ENCODE measurements at places on chromosomes 5 and 9.

DNA sequence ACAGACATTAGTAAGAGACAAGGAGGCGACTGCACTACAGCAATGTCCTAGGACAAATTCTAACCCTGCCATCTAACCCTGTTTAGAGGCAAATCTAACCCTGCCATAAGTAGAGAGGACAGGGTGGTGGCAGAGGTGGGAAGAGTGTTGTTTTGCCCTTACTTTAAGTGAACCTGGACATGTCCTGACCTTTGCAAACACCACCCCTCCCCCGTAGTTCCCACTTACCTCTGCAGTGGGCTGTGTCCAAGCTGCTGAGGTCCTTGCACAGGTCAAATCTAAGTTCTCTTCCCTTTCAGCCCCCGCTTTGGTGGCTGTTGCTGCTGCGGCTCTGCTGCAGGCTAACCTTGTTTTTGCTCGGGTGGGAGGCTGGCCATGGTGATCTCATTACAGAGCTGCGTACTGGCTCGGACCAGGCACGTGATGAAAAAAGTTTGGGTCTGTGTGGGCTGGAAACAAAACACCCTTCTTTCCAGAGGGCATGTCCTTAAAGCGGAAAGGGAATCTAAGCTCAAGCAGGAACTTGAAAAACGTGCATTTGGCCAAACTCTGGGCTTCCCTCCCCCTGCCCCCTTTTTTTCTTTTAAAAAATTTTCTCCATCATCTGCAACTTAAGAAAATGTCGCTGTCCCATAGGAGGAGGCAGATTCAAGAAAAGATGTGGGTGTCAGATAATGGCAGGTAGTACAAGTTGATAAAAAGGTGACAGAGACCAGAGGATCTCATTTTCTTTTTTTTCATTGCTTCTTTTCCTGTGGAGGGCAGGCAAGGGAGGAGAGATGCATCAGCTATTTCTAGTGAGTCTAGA lies at the start of gene FAXDC2:
TSS of gene FAXDC2 (minus strand) at position 349 of the 808 bp plus-strand sequence. CDS start 12,425 bp downstream, outside the sequence.
- DNase-seq = peak; percentile 69

DNA sequence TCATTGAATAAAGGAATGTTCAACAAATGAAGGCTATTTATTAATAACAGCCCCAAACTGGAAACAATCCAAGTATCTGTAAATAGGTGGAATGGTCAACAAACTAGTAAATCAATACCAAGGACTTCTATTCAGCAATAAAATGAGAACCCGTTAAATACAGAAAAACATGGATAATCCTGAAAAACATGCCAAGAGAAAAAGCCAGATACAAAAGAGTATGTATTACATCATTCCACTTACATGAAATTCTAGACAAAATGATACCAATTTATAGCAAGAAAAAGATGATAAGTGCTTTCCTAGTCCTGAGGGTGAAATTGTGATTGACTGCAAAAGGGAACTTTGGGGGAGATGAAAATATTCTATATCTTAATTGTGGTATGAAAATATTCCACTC lies 3.1 kb downstream of the PJA2 start:
- no peak for DNase-seq

DNA sequence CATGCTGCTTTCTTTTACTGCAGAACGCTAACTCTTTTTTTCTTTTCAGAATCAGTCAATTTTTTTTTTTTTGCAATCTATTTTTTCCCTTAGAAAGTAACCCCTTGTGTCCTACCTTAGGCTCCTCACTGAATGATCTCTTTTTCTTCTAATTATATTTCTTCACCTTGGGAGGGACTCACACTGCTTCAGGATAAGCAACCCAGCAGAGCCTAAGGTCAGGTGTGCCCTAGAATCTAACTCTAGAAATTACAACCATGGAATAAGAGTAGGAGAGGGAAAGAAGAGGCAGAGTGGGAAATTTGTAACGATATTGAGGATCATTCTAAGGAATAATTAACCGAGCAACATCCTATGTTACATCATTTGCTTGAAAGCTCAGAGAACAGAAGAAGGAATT lies 564.0 kb upstream of the MEF2C start:
- DNase-seq = no peak

GRCh38 chr5:143055596-143056338 lies 285.6 kb downstream of the ARHGAP26 start:
- DNase-seq = no peak

GRCh38 chr5:72599519-72600370 lies 92.5 kb upstream of the ZNF366 start:
- no peak for DNase-seq

DNA sequence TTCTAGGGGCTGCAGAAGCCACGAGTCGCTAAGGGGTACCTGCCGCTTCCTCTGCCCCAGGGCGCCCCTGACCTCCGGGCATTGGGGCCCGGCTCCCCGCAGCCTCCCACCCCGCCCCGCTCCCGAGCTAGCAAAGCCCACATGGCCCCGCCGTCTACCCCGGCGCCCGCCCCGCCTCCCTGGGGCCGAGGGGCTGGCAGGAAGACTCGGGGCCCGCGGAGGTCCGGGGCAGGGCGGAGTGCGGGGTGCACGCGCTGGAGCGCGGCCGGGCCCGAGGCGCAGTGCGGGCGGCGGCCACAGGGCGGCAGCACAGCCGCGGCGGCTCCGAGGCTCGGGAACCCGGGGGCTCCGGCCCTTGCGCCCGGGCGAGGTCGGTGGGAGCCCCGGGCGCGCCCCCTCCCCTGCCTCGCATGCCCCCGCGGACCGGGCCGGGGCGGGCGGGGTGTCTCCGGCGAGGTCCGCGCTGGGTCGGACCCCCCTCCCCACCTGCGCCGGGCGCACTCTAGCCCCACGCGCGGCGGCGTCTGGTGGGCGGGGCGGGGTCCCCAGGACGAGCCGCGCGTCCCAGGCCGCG lies 6.7 kb downstream of the NRARP start:
- no peak for DNase-seq

- no peak for DNase-seq
These were observed 229.5 kb downstream of the ARL15 start for GRCh38 chr5:54080831-54081230.

- no peak for DNase-seq
These were observed 39.1 kb downstream of the CTNNA1 start for GRCh38 chr5:138792195-138792790.

GRCh38 chr5:127997201-127997704 lies 86.3 kb upstream of the SLC12A2 start:
- no peak for DNase-seq

GRCh38 chr5:178357121-178357521 lies 124.5 kb upstream of the PHYKPL start:
- peak; percentile 20 for DNase-seq

GRCh38 chr9:121675381-121675780 lies 23.9 kb downstream of the DAB2IP start:
- DNase-seq = no peak

GRCh38 chr9:15349892-15350761 lies 43.1 kb upstream of the TTC39B start:
- DNase-seq = no peak

GRCh38 chr5:80491296-80491695 lies 3.4 kb downstream of the FAM151B start:
- no peak for DNase-seq

- no peak for DNase-seq
These were observed 7.3 kb upstream of the PTGER4 start for GRCh38 chr5:40672425-40672824.

- no peak for DNase-seq
These were observed 30.7 kb upstream of the COL15A1 start for GRCh38 chr9:98913044-98913443.

DNA sequence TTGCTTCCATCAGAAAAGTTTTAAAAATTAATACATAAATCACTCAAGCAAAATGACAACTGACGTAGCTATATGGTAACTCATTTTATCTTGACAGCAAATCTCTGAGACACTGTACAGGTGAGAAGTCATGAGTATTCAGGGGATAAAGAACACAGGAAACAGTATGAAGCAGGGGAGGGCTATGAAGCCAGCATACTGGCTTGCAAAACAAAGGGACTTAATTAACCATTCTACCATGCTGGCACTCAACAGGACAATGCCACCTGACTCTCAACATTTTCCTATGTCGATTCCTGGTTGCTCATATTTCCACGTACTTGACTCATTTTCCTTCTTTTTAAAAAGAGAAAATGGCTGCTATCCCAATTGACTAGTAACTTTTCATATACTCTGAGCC lies 151.4 kb upstream of the RETREG1 start:
- DNase-seq = no peak

DNA sequence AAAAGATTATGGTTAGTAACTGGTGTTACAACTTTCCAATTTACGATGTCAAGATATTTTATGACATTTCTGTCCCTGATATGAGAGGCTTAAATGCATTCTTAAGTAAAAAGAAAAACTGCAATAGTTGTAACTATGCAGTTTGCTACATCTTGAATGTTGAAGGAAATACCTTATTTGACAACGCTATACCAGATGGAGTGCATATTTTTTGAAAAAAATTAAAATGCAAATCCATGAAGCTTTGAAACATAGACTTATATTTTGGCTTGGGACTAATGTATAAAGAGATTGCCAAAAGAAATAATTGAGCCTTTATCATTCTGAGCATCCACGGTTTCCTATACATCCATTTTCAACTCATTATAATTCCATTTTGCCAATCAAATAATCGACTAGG lies 579.4 kb downstream of the TAF11L14 start:
- no peak for DNase-seq

DNA sequence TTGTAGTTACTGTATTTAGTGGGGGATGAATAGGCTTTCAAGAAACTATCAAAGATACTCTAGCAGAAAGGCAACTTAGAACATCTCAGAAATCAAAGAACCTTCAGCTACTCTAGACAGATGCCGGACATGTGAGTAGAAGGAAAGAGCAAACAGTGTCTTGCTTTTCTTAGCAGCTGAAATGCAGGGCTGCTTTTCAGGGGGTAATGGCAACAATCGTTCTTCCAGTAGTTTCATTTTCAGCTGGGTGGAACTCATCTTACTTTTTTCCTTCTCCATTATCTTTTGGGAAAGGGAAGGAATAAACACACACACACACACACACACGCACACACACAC lies 281.6 kb downstream of the CRB2 start:
- DNase-seq = no peak

DNA sequence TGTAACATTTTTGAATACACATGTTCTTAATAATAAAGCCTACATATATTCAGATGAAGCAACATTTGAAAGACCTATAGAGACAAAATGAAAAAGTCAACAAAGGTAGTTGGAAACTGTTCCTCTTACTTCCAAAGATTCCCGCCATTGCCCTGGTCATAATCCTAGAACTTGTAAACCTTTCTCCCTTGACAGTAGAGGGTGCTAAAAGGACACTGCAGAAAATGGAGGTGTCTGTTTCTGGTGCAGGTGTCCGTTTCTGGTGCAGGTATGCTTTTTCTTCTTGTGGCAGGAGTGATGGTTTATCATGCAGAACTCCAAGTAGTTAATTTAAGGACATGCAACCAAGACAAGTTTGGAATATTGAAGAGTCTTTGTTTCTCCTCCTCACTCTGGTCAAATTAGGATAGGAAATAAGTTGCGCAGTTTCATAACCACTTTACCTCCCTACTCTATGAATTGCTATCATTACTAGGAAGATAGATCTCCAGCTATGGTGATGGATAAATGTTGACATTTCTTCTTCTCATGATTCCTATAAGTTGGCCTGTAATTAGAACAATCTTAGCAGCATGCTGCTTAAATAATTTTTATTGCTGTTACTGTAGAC lies 56.0 kb upstream of the FAM174A start:
- DNase-seq = no peak

GRCh38 chr9:71218774-71219173 lies 97.4 kb upstream of the TRPM3 start:
- no peak for DNase-seq

- no peak for DNase-seq
These were observed 196.2 kb downstream of the DEPDC1B start for GRCh38 chr5:60503771-60504170.

DNA sequence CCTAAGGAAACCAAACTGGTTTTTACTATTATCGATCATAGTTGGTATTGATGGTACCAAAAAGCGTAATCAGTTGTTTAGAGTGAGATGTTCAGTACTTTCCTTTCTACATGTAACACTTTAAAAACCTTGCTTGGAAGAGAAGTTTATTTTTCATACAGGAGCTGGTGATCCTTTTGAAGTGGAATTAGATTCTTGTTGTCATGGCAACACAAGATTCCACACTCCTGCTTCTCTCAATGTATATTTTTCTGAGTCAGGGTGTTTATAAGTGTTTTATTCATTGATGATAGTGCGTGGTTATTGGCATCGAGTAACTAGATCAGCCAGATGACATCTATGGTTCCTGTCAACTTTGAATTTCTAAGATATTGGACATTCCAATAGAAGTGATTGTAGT lies 181.1 kb upstream of the CHD1 start:
- DNase-seq = no peak

DNA sequence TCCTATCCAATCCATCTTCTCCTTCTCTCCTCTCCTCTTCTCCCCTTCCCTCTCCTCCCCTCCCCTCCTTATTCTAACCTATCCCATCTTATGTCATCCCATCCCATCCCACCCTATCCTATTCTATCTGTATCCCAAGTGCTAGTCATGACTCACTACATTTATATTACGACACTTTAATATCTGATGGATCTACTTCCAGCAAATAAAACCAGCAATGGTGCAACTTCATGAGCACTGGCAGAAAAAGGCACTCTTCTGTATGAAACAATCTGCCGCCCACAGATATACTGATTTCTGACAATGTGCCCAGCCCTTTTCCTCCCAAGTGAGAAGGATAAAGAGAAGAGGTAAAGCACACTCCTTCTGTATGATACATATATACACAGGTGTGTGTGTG lies 86.6 kb upstream of the ANKH start:
- DNase-seq = no peak

DNA sequence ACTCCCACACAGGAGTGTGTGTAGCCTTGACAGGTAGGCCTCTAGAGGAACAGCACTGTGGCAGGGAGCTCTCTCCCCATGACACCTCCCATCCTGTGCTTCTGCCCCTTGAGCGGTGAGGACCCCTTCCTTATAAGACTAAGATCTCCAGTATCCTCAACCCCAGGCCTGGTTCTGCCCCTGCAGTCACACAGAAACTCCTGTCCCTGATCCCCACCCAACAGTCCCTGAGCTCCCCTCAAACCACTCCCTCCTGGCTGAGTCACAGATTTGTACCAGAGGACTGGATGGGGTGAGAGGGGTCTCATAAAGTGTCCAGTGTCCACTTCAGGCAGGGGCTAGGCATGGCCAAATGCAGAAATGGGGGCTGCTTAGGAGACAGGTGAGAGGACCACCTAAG lies 47.8 kb upstream of the CDKN2AIPNL start:
- DNase-seq = no peak

Measured in iPS DF 19.7 (cell line).